ENCODE measurements at places on chromosomes 6 and 20.

GRCh38 chr6:69866351-69866769, at the start of gene COL19A1:
TSS of gene COL19A1 (plus strand) at chr6:69866556. CDS start at chr6:69879568, 13,012 bp downstream.
- DNase-seq = peak; percentile 39

GRCh38 chr6:158329531-158329930, 17.3 kb downstream of the TULP4 start:
- DNase-seq = no peak

- peak; percentile 77 for DNase-seq
Observed at GRCh38 chr6:85449818-85450759, at the start of gene NT5E. TSS of gene NT5E (plus strand) at chr6:85450083. CDS start at chr6:85450140, 57 bp downstream.

DNA sequence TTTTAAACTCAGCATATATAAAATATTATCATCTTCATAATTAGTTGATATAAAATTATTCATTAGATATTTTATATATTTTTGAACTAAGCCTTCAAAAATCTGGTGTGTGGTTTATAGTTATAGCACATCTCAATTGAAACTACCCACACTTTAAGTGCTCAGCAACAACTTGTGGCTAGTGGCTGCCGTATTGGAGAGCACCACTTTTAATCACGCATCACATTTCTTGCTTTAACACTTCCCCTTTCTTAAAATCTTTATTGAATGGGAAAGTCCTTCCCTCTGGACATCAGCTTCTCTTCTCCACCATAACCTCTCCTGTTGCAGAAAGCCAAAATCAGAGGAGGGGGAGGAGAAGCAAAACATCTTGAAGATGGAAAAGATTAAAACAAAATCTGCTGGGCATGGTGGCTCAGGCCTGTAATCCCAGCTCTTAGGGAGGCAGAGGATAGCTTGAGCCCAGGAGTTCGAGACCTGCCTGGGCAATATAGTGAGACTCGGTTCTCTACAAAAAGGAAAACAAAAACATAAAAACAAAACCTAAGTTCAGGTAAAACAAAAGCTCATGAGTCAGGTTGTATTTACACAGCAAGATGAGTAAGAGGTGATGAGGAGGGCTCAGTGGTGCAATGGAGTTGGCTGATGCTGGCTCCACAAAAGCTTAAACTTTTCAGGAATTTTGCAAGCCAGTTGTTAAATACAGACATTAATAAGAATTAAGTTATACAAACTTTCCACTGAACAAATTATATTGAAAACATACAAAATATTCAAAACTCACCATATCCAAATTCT, 237.0 kb upstream of the SUPT3H start:
- no peak for DNase-seq

DNA sequence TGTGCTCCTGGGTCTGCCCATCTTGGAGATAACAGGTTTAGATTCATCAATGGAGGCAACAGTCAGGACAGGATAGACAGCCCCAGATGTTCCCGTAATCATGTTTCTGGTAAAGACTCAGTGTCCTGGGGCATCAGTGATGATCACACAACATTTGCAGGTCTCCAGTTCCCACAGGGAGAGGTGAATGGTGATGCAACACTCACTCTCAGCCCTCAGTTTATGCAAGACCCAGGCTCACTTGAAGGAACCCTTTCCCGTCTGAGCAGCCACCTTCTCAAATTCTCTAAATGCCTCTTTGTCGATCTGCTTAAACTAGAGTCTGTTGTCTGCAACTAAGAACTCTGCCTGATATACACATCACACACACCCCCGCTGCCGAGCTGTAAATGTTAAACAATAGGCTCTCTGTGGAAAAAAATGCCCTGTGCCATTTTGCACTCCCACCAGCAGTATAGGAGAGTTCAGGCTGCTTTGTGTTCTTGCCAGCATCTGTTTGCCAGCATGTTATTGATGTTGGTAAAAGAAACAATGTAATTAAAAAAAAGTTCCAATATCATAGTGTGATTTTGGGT, 30.1 kb upstream of the SCP2D1 start:
- no peak for DNase-seq

DNA sequence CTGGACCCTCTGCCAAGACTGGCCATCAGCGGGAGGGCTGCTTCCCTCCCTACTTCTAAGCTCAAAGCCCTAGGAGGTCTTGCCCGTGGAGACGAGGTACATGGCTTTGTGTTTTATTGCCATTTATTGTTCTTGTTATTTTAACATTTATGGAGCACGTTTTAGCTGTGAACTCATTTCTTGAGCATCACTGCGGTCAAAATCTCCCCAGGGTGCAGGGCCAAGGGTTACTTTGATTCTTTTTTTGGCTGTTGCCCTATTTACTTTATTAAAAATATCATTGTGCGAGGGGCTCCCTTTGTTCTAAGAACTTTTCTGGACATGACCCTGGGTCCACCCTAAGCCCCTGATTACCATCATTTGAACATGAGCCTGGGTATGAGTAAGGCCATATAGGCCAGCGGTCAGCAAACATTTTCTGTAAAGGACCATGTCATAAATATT, 51.6 kb downstream of the EYA2 start:
- DNase-seq = no peak

- no peak for DNase-seq
Observed at GRCh38 chr6:7135755-7136154, 28.0 kb downstream of the RREB1 start.

Data from activated naive CD8-positive, alpha-beta T cell treated with anti-CD3 and anti-CD28 coated beads, Interleukin-2, amount 10 ng/mL, durations not matched to agents 7 days and 5 days (primary cell).